ENCODE measurements at places on chromosomes 2 and 18. TPM values are rescaled to one million over a fixed set of nuclear protein-coding genes. Genes with fewer than 3 reads are reported as not detected.

DNA sequence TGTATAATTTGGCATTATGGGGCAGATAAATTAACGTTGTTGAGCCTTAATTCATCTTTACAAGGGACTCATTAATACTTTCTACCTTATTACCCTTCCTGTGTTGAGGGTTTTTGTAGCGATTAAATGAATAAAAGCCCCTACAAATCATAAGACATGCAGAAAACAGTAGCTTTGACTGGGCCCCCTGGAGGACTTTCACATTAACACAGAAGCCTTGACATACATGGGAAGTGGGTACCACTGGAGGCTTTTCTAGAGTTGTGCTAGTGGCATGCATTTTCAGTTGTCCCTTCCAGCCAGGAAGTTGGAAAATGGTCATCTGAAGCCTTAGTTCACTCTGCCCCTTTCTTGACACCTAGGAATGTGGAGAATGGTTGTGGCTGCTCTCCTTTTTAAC lies 30.2 kb downstream of the MTA3 start:
- DNase-seq, result no peak

- no peak for DNase-seq
Measured at GRCh38 chr18:24964216-24964615, 387.8 kb downstream of the ZNF521 start.

GRCh38 chr2:47221946-47222345 lies 66.8 kb upstream of the STPG4 start:
- DNase-seq, result no peak

DNA sequence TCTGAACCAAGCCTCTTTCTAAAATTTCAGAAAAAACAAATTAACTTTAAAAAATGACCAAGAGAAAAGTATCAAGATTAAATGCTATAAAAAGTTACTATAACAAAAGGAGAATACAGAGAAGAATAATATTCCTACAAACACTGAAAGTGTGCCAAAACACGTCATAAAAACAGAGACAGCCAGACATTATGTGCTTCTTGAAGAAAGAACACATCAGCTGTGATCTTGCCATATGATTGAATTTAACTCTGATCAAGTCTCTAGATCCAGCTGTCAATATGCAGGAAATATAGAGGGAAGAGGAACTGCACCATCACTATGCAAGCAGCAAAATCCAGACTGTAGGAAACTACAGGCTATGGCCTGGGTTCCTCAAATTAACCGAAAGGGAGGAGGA lies 33.7 kb upstream of the COL5A2 start:
- no peak for DNase-seq

- DNase-seq, result no peak
Measured at GRCh38 chr2:189285962-189286645, 106.5 kb upstream of the COL5A2 start.

DNA sequence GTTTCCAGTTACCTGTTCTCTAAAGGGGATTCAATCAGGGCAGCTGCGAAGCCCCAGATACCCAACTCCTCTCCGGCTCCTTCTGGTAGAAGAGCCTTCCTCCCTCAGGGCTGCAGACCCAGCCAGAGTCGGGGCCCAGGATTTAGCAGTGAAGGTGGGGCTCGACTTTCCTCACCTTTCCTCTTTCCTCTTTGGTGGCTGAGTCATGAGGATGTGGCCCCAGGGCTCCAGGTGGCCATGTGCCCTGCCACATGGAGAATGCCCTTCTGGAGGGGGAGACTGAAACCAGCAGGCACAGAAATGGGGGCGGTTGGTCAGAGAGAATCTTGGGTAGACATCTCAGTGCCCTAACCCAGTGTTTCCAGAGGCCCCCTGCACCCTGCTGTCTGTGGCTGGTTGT lies 402.6 kb downstream of the NBAS start:
- DNase-seq, result no peak

- DNase-seq, result no peak
Measured at GRCh38 chr18:58892488-58892887, 27.8 kb downstream of the ZNF532 start.

DNA sequence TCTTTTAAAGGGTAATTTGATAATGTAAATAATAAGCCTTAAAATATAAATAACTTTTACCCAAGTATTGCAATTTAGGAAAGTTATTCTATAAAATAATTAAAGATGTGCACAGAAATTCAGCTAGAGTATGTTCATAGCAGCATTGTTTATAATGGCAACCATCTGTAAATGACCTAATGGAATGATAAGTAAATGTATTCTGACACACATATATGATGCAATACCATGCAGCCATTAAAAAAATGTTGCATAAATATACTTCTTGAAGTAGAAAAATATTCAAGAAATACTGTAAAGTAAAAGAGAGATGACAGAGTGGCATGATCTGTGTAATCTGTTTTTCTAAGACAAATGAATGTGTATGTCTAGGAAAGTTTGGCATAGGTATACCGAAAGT lies 545.7 kb downstream of the ZEB2 start:
- no peak for DNase-seq

- no peak for DNase-seq
Measured at GRCh38 chr2:222169346-222169745, 129.5 kb downstream of the PAX3 start.

DNA sequence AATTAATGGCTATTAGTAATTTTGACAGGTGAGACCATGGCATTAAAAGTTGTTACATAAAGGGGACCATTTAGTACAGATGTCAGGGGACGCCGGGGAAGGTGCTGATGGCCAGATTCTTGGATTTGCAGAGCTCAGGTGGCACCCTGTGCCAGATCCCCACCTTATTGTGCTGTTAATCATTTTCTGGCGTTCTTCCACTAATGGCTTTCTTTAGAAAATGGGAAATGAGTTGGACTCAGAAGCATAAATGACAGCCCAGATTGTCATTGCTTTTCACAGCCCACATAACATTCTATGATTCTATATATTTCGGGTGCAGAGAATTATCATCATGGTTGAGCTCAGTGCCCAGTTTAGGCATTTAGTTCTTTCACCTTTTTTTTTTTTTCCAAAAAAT lies 257.2 kb upstream of the TCF4 start:
- no peak for DNase-seq

- DNase-seq, result no peak
Measured at GRCh38 chr2:239674101-239674980, 273.5 kb upstream of the HDAC4 start.

GRCh38 chr2:90077948-90078347 lies 1386.5 kb downstream of the RPIA start:
- no peak for DNase-seq

DNA sequence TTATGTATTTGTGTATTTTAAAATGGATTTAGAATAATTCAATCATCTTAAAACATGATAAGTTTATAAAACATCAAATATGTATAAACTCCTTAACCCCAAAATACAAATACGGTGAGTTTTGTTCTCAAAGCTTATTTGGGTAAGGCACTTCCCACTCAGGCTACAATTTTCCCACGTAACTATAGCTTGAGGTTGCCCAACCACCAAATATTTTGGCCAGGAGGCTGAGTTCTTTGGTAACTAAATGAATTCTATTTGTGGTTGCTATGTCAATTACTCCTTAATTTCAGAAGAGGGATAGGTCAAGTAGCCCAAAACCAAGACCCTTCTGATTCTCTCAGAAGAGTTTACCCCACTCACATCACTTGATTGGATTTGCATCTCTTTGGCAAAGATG lies 70.4 kb downstream of the MYL12B start:
- no peak for DNase-seq

DNA sequence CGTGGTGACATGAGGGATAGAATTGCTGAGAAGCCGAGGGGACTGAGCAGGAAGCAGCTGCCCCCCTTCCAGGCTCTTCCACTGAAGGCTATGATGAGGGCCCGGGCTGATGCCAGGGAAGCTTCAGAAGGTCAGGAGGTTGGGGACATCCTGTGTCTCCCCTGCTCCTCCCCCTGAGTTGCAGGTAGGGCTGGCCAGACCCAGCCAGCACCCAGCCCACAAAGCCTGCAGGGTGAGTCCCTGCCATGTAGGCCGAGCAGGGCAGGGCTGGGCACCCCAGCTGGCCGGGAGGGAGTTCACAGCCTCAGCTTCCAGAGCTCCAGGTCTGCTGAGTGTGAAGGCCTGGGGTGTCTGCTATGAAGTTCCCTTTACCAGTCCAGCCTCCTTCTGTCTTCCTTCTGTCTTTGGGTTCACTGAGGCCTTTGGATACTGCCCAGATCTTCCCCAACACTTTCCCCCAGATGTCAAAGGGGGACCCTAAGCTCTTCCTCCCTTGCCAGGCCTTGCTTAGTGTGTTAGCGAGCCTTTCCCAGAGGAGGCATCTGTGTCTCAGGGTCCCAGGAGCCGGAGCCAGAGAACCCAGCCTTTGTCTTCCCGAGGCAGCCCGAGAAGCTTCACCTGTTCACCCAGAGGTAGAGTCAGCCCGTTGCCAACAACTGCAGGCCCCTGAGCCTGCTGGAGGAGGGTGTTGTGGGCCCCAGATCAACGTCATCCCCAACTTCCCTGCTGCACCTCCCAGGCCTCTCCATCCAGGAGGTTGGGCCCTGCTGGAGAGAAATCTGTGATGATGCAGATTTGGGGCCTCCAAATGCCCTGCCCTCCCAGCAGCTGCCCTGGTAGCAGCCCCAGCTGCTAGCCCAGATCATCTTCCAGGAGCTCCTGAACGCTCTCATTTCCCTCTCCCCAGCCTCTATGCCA lies 3.6 kb upstream of the NCL start:
- DNase-seq, result no peak

DNA sequence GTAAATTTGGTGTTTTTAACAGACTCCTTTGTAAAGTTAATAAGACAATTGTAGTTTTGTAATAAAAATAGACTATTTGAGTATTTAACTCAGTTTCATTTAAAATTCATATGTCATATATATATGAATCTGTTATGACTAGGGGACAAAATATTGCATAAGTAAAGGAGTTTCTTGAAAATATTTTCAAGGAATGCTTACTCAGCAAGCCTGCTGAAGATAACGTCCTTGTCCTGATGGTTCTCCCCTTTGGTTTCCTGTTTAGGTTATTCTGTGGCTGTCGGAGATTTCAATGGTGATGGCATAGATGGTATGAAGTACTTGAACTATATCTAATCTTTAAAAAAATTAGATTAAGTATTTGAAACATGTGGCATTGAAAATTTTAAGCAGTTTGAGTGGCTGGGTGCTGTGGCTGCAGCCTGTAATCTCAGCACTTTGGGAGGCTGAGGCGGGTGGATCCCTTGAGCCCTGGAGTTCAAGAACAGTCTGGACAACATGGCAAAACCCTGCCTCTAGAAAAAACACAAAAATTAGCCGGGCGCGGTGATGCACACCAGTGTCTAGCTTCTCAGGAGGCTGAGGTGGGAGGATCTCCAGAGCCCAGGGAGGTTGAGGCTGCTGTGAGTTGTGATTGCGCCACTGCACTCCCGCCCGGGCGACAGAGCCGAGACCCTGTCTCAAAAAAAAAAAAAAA lies 47.1 kb downstream of the ITGAV start:
- no peak for DNase-seq

GRCh38 chr2:8645176-8645831 lies 36.6 kb upstream of the ID2 start:
- DNase-seq, result no peak

DNA sequence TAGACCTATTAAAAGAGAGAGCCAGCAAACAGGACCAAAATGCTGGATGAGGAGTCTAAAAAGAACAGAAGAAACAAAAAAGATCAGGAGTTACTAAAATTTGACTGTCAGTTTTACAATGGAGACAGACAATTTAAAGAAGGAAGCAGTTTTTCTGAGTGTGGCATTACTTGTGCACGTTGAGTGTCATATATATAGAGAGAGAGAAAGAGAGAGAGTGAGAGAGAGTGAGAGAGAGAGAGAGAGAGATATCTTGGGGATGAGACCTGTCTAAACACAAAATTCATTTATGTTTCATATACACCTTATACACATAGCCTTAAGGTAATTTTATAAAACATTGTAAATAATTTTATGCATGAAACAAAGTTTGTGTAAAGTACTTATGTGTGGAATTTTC lies 2.1 kb upstream of the GALNT3 start:
- DNase-seq, result no peak

GRCh38 chr2:120804459-120804858 lies 68.8 kb downstream of the GLI2 start:
- DNase-seq, result no peak

GRCh38 chr18:42564761-42565160 lies 550.7 kb downstream of the RIT2 start:
- no peak for DNase-seq

- no peak for DNase-seq
Measured at GRCh38 chr2:177429688-177430325, 37.2 kb downstream of the AGPS start.

- DNase-seq, result no peak
Measured at GRCh38 chr2:119184512-119184911, 26.0 kb upstream of the C1QL2 start.

DNA sequence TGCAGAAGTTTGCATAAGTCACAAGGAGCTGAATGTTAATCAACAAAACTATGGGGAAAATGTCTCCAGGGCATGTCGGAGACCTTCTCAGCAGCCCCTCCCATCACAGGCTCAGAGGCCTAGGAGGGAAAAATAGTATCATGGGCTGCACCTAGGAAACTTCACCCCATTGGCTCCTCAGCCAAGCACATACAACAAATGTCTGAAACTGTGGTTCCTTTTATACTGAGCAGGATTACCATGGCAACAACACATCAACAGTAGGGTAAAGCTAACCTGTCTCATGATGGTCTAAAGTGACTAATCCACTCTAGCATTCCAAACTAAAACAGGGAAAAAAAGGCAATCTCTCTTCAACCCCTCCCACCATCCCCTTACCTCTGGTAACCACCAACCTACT lies 3.2 kb upstream of the NEMP2 start:
- DNase-seq, result no peak

DNA sequence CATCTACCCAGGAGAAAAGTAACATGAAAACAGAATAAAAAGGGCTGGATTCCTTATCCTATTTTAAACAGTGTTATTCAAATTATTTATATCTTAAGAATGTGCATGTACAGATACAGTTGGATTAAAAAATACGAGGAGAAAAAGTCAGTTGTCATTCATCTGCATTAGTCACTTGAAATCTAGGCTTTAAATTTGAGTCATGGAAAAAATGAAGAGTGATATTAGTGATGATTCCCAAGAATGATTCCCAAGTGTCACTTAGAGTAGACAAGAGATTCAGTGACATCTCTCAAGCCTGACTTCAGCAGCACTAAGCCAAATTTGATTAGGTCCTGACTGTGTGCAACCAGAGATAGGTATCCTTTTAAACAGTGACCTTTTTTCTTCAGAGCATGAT lies 394.2 kb downstream of the IRS1 start:
- no peak for DNase-seq

Gene TRIM54
- 0.26 TPM for total RNA-seq

Gene UGT1A5
- total RNA-seq, result not detected

Gene TYW5
- total RNA-seq, result 13.9 TPM

Gene TSGA10
- total RNA-seq, result 4.1 TPM

Gene FEV
- not detected for total RNA-seq

Gene KCNIP3
- not detected for total RNA-seq

Gene LBX2
- 1.1 TPM for total RNA-seq

Gene REEP1
- total RNA-seq, result 0.26 TPM

Gene TCF4
- total RNA-seq, result 1.8 TPM

All from activated T-helper 1 cell treated with anti-CD3 and anti-CD28 coated beads, Interleukin-12 subunit alpha, Interleukin-12 subunit beta, Interleukin-2, Interleukin-4 antibody, amounts not matched to agents 30 ng/mL and 10 ng/mL and 1 ng/mL, durations not matched to agents 14 hours and 24 hours and 36 hours (primary cell).